ENCODE measurements at places on chromosomes 5 and 9. TPM values are rescaled to one million over a fixed set of nuclear protein-coding genes. Genes with fewer than 3 reads are reported as not detected.
A peak's percentile ranks its signal among the peaks of the same experiment; 100 is the strongest.

The GABRA6 gene
- total RNA-seq = not detected

The MLLT3 gene
- total RNA-seq = 38.3 TPM

The SLC36A1 gene
- 19.5 TPM for total RNA-seq

The SOHLH1 gene
- not detected for total RNA-seq

The GPR150 gene
- not detected for total RNA-seq

The IFT74 gene
- total RNA-seq = 15.3 TPM

DNA sequence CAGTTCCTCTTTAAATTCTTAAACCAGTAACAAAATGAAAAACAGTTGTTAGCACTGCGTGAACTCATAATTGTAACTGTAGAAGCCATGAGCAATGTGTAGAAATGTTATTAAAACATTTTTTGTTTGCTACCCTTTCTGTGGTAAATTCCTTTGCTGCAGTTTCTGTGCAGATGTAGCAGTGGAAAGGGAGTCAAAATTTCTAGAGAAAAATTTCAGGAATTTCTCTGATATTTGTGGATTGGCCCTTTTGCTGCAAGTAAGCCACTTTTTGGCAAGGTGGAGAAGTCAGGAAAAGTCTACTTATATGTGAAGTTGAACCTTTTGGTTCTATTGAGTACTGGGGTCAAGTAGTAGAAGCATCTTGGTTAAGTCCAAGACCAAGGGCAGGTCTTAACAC lies 10.1 kb downstream of the FBXL7 start:
- H3K4me3 ChIP-seq = no peak overlapping the region
- no peaks in the 10 kb centered on the region for H3K36me3 ChIP-seq
- H3K27me3 ChIP-seq = no peaks in the 10 kb centered on the region
- no peak for DNase-seq
- H3K4me1 ChIP-seq = no peaks in the 10 kb centered on the region

DNA sequence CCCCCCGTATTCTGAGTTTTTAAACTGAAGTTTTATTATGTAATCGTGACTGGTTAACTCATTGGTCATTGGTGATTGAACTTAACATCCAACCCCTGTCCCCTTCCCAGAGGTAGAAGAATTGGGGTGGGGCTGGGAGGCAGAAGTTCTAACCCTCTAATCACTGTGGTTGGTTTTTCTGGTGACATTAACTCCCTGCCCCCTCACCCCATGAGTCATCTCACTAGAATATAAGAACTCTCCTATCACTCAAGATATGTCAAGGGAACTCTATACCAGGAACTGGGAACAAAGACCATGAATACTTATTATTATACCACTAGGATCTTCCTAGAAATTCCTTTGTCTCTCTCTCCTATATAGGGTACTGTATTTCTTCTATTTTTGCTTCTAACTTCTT lies 52.3 kb upstream of the CAVIN4 start:
- H3K4me3 ChIP-seq = no peak overlapping the region
- H3K36me3 ChIP-seq = no peaks in the 10 kb centered on the region
- H3K27ac ChIP-seq = no peak overlapping the region
- no peaks in the 10 kb centered on the region for H3K27me3 ChIP-seq

- H3K4me3 ChIP-seq = no peak overlapping the region
- H3K27ac ChIP-seq = no peak overlapping the region
- peak; percentile 37 for DNase-seq
- H3K4me1 ChIP-seq = peaks cover 6% of the 10 kb centered on the region
- H3K36me3 ChIP-seq = no peaks in the 10 kb centered on the region
These were observed 36.7 kb downstream of the HRH2 start for GRCh38 chr5:175694371-175695160.

DNA sequence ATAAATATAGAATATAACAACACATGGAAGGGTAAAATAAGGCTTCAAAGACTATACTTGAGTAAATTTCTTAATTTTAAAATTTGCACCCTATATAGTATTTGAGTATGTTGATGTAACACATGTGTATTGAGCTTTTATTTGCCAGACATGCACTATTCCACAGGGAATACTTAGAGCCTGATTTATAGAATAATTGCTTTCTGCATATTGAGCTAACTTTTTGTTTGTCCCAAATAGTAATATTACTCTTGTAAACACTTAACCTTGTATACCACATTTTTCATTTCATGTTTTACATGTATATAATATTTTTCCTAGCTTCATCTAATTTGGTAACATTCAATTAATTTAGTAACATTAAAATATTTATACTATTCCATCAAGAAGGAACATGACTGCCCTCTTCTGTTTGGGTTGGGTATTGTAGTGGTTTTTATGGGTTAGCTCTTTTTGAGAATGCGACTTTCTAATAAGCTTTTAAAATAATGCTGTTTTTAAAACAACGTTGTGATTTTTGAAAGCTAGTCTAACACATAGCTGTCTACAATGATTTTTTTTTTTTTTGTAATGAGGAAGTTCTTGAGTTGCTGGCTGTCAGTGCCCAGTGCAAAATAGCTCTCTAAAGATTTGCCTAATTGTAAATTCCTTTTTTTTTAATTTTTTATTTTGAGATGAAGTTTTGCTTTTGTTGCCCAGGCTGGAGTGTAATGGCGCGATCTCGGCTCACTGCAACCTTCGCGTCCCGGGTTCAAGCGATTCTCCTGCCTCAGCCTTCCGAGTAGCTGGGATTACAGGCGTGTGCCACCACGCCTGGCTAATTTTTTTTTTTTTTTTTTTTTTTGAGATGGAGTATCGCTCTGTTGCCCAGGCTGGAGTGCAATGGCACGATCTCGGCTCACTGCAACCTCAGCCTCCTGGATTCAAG lies 4.8 kb downstream of the SUB1 start:
- H3K4me1 ChIP-seq = peaks cover 5% of the 10 kb centered on the region
- H3K27me3 ChIP-seq = no peaks in the 10 kb centered on the region
- peaks cover 7% of the 10 kb centered on the region for H3K36me3 ChIP-seq
- H3K4me3 ChIP-seq = no peak overlapping the region

DNA sequence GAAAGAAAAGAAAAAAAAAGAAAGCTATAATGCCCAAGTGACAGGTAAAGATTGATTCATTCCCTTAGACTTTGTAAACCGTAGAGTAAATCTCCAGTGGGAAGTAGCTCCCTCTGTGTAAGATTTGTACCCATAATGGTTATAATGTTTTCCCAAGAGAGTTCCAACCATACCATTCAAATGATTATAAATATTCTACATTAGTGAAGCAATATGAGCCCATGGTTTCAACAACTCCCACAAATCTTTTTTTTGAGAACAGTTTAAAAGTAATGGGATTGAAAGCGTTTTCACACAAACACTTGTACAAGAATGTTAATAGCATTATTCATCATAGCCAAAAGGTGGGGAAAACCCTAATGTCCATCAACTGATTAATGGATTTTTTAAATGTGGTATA lies 58.0 kb downstream of the GRAMD2B start:
- H3K27ac ChIP-seq = no peak overlapping the region
- H3K27me3 ChIP-seq = no peaks in the 10 kb centered on the region
- no peaks in the 10 kb centered on the region for H3K4me1 ChIP-seq
- DNase-seq = no peak

- no peak for DNase-seq
- H3K27me3 ChIP-seq = no peaks in the 10 kb centered on the region
- H3K36me3 ChIP-seq = no peaks in the 10 kb centered on the region
- H3K4me1 ChIP-seq = peaks cover 26% of the 10 kb centered on the region
- peak overlapping the region; percentile 72 for H3K4me3 ChIP-seq
These were observed 492 bp downstream of the ATG12 start for GRCh38 chr5:115840873-115841272.

DNA sequence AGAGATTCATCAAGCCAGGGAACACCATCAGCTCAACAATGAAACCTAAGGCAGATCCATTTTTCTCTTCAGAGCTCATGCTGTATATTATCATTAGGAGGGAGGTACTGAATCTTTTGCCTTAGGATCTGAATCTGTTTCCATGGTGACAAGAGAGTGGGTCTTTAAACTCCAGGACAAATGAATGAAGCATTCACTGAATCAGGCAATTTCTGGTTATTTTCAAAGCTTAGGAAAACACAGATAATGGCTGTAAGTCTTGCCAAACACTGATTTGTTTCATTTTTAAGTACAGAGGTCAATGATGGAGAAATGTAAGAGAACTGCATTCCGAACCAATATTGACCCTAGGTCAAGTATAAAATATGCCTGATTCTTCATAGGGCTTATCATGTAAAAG lies 84.9 kb downstream of the GNA14 start:
- no peak overlapping the region for H3K27ac ChIP-seq
- no peaks in the 10 kb centered on the region for H3K4me1 ChIP-seq
- no peaks in the 10 kb centered on the region for H3K36me3 ChIP-seq
- H3K27me3 ChIP-seq = no peaks in the 10 kb centered on the region
- no peak overlapping the region for H3K4me3 ChIP-seq

Measured in hepatocyte (in vitro differentiated cells).